ENCODE measurements at places on chromosomes 3 and 15.

DNA sequence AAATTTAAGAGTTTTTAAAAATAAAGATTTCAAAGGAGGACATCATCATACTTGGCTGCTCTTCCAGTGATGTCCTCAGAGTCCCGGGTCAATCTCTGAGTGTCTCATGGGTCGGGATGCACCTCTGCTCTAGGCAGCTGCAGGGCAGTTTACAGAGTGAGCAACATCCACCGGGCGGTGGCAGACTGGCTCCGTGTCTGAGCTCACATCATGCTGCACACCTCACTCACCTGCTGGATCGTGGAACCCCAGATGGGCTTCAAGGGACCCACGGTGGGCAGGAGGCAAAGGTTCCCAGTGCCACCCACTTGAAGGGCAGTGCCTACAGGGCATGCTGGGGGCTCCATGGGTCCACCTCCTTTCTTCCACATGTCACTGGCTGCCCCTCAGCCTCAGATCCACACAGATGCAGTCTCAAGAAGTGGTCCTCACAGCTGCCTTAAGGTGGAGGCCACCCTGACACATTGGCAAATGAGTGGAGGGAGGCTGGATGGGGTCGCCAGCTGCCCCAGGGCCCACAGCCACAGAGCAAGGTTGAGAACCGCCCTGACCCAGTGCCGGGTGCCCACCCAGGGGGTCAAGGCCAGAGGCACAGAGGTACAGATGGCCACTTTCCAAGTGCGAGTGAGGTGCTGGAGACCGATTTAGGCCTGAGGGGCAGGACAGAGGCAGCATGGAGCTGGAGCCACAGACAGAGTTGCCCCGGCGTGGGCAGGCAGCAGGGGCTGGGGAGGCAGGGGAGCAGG lies 25.2 kb downstream of the CYFIP1 start:
- DNase-seq = no peak

- no peak for DNase-seq
Observed at GRCh38 chr3:128033102-128033501, 19.1 kb upstream of the SEC61A1 start.

DNA sequence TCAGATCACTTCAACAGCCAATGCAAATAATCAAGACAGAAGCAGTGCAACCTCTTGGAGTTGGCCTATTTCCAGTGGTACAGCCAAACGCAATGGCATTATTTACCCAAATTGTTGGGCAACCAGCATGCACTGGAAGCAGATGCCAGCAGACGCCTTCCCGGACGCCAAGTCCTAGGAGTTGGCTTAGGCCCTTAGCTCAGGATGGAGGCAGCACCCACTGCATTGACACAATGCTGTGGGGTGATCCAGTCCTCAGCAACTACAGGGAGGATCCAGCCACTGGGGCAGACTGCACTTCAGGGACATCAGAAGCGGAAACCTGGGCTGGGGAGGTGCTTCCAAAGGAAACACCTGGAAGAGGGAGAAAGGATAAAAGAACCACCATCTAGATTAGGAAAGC lies 290.4 kb downstream of the FAM43A start:
- DNase-seq = no peak

GRCh38 chr3:173732237-173732636 lies 334.7 kb downstream of the NLGN1 start:
- no peak for DNase-seq

GRCh38 chr3:193944518-193944884 lies 191.4 kb upstream of the HES1 start:
- no peak for DNase-seq

DNA sequence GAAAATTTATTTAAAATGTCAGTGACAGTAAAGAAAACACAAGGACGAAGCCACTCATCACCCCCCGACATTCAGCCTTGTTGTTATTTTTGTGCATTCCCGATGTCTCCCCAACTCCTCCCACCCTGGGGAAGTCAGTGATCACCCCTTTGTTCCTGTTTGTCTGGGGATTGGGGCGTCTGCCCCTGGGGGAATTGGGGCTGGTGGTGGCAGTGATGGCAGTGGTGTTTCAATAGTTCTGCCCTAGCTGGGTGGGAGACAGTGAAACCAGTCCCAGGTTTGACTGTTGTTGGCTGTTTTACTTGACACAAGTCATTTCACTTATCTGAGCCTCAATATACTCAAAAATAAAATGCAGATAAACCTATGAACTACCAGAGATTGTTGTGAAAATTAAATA lies 33.5 kb downstream of the IRAK2 start:
- DNase-seq = no peak

- DNase-seq = no peak
Observed at GRCh38 chr3:74027121-74027520, 402.4 kb upstream of the PDZRN3 start.

All from stimulated activated CD4-positive, alpha-beta T cell treated with anti-CD3 and anti-CD28 coated beads, Interleukin-12 subunit alpha, Interleukin-12 subunit beta, amount 100 ng/mL, for 24 hours (primary cell).